ENCODE measurements at places on chromosomes 2 and 18.
A peak's percentile ranks its signal among the peaks of the same experiment; 100 is the strongest.

DNA sequence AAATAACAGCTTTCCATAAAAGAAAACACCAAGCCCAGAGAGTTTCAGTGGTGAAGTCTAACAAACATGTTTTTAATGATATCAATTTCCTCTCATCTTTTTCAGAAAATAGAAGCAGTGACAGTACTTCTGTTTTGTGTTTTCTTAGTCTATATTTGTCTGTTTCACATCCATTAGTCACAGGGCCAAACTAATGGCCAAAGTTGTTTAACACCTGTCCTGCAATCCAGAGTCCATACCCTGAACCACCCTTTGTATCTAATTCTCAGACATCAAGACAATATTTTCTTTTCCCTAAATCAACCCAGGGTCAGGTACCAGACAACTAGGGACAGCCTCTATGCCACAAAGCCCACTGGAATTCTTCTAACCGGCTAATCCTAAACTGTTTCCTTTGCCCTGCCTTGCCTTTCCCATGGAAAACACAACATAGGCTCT is 25.9 kb downstream of the TMSB10 start:
- DNase-seq: no peak

GRCh38 chr18:36728345-36728744 is 100.5 kb downstream of the TPGS2 start:
- DNase-seq: no peak

GRCh38 chr2:215332872-215333595 is 21.2 kb downstream of the ATIC start:
- DNase-seq: no peak

GRCh38 chr2:152420936-152421335 is 86.0 kb downstream of the FMNL2 start:
- no peak for DNase-seq

DNA sequence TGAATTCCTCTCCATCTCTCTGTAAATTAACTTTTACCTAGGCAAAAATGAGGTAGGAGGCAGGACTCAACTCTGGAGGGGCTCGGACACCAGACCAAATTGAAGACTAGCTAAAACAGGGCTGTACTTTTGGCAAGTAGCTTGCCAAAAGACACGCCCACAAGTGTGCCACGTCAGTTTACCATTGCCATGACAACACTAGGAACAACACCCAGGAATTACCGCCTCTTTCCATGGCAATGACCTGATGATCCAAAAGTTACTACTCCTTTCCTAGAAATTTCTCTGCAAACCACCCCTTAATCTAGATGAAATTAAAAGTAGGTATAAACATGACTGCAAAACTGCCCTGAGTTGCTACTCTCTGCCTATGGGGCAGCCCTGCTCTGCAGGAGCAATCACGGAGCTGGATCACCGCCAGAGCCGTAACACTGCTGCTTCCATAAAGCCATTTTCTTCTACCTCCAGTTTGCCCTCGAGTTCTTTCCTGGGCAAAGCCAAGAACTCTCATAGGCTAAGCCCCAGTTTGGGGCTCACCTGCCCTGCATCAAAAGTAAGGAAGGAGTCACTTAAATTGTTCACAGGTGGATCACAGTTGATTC is 66.0 kb upstream of the FAM136A start:
- DNase-seq: peak; percentile 45

GRCh38 chr2:112147382-112148168 is 9.4 kb downstream of the FBLN7 start:
- peak; percentile 63 for DNase-seq

All from fibroblast of mammary gland (primary cell).